ENCODE measurements at places on chromosomes 16 and 17.
A peak's percentile ranks its signal among the peaks of the same experiment; 100 is the strongest.

DNA sequence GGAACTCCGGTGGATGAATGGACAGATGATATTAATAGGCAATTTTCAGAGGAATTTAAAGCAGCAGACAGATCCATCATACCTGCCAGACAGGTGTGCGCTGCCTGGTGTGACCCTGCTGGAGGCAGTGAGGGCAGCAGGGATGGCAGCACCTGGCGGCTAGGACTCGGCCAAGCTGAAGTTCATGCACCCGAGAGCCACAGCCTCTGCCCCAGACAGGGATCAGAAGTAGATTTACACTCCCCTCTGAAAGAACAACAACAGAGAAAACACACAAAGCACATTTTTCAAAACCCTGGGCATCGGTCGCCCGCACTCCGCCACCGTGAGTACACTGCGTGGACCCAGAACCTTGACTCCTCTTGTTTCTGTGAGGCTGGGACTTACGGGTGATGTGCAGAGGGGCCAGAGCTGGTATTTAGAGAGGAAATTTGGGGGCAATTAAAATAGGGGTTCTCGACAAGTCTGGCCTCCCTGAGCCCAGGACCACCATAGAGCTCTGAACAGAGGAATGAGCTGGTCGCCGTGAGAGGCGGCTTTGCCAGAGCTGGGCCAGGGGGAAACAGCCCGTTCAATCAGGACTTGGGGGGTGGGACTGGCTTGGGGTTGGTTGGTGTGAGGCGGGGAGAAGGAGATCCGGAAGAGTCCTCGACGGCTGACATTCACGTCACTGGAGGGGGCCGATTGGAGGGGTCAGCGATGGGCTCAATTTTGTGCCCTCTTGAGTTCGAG lies 101.0 kb downstream of the METRNL start:
- DNase-seq = no peak

GRCh38 chr16:8908810-8909468 lies 26.8 kb downstream of the LITAFD start:
- no peak for DNase-seq

DNA sequence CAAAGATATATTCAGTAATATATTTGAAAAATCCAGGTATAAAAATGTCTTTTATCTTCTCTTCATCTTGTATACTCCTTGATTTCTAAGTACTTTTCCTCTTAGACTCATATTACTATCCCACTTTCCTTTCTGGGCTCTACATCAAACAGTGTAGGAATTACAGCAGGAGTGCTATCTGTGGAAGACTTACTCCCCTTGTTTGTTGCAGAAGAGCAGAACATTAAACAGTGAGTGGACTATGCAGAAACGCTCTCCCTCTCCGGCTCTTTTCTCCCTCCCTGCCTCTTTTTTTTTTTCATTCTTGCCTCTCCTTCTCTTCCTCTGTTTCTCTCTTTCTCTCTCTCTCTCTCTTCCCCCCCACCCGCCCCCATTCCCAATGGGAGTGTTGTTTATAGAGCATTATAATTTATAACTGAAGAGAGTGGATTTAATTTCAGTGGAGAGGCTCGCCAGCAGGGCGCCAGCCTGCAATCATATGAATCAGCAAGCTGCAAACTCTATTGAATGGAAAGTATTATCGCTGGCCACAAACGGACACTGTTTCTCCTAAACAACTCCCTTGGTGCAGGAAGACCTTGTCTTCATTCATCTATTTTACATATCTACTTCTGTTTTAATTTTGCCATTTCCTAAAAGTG lies 242.3 kb upstream of the TBX2 start:
- no peak for DNase-seq

GRCh38 chr16:53518550-53519416 lies 15.8 kb upstream of the AKTIP start:
- DNase-seq = peak; percentile 67

GRCh38 chr17:82353484-82353883 lies 5.6 kb upstream of the TEX19 start:
- no peak for DNase-seq

DNA sequence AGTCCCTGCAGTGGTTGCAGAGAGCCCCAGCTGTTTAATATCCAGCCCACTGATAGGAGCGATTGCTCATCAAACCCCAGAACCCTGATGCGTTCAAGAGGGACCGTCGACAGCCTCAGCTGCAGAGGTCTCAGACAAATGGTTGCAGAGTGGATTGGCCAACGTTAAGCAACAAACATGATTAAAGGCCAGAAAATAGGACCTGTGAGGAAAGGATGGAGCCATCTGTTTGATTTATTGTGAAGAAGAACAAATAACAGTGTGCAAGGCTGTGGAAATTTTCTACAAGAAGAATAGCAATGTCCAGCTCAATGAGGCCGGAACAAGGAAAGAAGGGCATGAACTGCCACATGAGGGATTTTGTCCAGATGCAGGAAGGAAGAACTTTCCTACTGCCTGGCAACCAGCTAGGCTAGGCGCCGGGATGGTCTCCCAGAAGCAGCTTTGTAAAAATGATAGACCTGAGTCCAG lies 138.4 kb upstream of the DNAH9 start:
- DNase-seq = no peak

- DNase-seq = no peak
Measured at GRCh38 chr17:61805399-61805798, 57.9 kb downstream of the BRIP1 start.

DNA sequence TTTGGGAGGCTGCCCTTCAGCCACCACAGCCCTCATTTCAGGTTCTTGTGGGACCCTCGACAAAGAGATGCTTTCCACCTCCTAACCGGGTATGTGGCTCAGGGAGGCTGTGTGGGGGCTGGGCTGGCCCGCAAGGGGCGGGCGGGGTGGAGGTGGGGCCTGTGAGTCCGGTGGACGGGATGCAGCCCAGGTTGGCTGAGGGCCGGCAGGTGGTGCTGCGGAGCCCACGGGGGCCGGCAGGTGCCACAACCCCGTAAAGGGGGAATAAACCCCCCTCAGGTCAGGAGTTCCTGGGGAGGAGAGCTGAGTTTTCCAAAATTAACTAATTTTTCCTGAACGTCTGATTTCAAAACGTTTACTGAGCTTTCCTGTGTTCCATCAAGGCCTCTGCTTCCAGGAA lies 4.9 kb upstream of the CIAO3 start:
- peak; percentile 35 for DNase-seq

DNA sequence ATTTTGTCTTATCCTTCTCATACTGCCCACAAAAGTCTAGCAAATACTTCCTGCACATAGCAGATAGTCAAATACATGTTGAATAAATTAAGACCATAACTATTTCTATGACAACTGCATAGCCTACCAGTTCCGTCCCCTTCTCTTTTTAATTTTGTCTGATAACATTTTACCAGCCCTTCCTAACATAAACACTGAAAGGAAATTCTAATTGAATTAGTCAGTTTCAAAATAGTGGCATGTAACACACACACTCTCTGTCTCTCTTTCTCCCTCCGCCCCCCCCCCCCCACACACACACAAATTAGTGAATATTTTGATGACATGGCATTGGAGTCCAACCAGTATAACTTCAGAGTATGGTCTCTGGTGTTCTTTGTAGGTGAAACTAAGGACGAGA lies 41.8 kb downstream of the TNRC6C start:
- DNase-seq = no peak

GRCh38 chr16:69839240-69839688 lies 77.1 kb downstream of the WWP2 start:
- DNase-seq = no peak

DNA sequence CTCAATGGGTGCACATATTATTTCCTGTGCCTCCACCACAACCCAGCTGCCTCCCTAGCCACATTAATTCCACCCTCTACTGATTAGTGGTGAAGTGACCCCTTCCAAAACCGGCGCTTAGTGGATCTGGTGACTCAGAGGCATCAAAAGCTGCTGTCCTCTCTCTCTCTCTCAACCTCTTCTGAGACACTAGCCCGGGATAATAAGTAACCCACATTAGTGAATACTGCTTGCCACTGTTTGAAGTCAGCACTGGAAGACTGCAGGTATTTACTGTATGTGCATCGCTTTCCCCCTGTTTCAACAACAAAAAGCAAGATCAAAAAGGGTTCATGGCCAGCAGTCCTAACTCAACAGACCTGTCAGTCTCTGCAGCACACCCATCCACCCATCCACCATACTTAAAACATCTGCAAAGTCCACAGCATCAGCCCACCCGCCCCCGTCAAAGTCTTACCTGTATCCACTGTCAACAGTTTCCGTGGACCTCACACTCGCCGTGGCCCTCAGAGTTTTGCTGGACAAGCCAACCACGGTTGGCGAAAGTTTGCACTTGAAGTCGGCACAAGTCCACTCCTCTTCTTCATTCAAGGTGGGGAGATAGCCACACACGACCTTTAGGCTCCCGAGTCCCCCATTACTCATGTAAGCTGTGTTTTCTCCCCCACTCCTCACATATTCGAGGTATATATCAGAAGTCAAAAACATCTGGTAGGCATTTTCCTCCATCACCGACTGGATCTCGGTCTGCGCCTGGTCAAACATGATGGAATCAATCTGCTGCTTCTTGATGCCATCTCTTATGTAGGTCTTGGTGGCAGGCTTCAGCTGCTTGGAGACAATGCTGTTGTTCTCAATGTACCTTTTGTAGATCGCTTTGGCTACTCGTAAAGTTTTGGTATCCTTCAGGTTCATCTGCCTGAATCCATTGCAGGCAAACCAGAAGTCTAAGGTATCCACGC lies 3.8 kb downstream of the AXIN2 start:
- DNase-seq = peak; percentile 54

GRCh38 chr16:64225696-64226095 lies 896.2 kb downstream of the CDH11 start:
- no peak for DNase-seq

- DNase-seq = no peak
Measured at GRCh38 chr16:58699151-58699550, 14.6 kb upstream of the SLC38A7 start.

GRCh38 chr17:61872099-61872498 lies 8.8 kb upstream of the BRIP1 start:
- DNase-seq = no peak

DNA sequence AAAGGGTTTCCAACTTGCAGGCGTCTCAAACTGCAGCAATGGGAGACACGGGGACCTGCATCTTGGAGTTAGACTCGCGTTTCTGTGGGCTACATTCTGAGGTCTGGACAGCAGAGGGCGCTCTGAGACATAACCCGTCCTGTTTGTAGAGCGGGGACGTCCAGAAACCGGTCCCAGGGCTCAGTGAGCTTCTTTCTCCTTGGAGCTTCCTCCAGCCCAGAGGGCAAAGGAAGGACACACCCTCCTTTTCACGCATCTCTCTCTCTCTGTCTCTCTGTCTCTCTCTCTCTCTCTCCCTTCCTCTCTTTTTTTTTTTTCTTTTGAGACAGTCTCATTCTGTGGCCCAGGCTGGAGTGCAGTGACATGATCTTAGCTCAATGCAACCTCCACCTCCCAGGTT lies 19.8 kb downstream of the COX4I1 start:
- DNase-seq = peak; percentile 87

DNA sequence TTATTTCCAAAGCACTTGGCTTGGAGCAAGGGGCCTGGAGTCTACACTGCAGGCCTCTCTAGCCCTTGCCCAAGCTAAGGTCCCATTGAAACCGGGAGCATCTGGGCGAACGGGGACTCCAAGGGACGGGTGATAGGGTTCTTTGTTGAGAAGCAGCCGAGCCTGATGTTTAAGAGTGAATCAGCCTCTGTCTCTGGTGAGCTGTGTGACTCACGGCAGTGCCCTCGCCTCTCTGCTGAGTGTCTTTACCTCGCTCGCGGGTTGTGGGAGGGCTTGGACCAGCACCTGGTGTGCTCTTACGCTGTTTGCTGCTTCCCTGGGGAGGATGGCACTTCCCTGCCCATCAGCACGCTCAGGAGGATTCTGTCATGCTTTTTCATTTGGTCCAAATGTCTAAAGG lies 1.3 kb downstream of the HGS start:
- peak; percentile 23 for DNase-seq

DNA sequence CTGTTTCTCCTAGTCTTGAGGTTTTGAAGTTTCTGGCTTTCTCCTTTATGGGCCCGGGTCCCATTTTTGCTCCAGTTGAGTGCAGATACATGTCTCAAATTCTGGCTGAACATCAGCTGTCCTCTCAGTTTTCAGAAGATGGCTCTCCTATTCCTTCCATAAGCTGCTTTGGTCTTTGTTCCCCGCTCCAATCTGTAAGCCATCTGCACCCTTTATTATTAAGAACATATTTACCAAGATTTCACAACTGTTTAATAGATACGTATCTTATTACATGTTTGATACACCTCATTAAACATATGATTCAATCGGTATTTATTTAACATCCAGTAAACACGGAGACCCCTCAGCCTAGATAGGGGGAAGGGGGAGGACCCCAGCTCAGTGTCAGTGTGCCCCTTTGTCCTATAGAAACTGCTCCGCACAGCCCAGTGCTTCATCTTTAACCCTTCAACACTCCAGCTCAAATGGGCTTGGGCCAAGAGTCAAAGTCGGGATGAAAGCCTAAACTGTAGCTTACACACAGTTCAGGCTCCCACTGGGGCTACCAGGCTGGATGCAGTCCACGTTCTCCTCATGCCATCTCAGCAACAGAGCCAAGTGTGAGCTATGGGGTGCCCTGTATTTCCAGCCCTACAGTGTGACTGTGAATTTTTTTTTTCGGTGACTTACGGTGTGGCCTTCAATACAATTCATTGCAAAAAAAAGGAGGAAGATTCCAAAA lies 166.0 kb upstream of the ZFHX3 start:
- no peak for DNase-seq
